Stimulated activated CD8-positive, alpha-beta memory T cell treated with anti-CD3 and anti-CD28 coated beads, Interleukin-4, amount 100 ng/mL, for 1 hour (primary cell): ENCODE measurements at places on chromosomes 12 and 14.

GRCh38 chr14:72978856-72979255 lies 48.0 kb downstream of the ZFYVE1 start:
- DNase-seq = no peak

- no peak for DNase-seq
Observed at GRCh38 chr12:25319233-25319984, 68.7 kb upstream of the KRAS start.

DNA sequence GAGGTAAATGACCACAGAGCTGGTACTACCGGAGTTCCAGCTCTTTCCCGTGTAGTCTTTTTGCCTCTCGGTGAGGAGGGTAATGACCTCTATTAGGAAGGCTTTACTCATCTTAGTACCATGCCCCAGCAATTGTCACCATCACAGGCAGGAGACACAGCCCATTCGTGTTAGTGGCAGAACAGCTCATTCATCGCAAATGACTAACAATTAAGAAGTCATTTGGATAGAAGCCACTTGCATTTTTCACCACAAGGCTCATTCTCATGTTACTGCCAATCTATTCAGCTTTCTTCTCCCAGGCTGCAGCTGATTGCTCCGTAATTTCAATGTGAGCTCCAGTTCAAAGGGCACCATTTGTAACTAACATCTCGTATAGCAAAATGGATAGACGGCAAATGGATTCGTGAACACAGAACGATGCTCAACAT lies 718.8 kb upstream of the TMEM132C start:
- no peak for DNase-seq

DNA sequence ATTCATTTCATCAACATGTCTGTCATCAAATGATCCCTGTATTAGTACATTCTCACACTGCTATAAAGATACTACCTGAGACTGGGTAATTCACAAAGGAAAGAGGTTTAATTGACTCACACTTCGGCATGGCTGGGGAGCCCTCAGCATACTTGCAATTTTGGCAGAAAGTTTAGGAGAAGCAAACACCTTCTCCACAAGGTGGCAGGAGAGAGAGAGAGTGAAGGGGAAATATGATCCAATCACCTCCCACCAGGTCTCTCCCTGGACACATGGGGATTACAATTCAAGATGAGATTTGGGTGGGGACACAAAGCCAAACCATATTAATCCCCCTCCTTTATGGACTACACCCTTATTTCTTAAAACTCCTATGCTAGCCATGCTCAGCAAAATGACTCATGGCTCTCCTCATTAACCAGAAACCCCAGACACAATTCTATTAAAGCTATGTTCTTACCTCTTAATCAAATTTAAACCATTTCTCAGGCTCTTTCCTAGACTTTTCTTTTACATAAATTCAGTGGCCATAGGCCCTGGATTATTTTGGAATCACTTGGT lies 932.3 kb downstream of the FLRT2 start:
- DNase-seq = no peak

GRCh38 chr14:52080158-52080800 lies 11.4 kb upstream of the NID2 start:
- no peak for DNase-seq

GRCh38 chr12:86249851-86250250 lies 6.3 kb downstream of the MGAT4C start:
- no peak for DNase-seq

DNA sequence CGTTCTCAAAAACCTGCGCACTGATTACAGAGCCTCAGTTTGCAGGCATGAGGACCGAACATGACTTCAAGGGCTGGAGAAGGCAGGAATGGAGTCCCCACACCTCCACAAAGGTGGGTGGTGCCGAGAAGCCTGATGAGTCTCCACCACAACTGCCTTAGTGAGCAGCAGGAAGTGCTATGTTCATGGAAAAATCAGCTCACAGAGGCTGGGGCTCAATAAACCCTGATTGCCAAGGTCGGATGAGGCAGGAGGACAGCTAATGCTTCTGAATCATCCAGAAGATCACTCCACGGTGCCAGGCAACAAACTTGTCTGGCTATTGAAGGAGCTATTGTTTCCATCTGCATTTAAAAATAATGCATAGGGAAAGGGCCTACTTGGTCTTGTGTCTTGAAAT lies 31.1 kb downstream of the APPL2 start:
- DNase-seq = no peak

- DNase-seq = no peak
Observed at GRCh38 chr14:55929136-55929535, 189.1 kb upstream of the PELI2 start.

DNA sequence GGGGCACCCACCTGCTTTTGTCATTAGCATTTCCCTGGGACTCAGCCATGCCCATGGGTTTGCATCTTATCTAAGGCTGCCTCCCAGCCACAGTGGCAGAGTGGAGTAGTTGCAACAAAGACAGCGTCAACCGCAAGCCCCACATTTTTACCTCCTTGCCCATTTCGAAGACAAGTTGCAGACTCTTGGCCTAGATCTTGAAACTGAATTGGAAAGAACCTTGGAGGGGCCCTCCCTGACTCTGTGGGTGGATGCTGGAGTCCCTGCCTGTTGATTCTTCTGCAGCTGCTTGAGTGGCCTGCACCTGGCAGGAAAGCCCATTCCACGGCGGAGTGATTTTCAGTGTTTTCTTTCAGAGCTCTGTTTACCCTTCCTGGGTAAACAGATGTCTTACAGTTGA lies 309.0 kb downstream of the VRK1 start:
- no peak for DNase-seq

- DNase-seq = no peak
Observed at GRCh38 chr14:34013721-34014060, 62.8 kb upstream of the EGLN3 start.

DNA sequence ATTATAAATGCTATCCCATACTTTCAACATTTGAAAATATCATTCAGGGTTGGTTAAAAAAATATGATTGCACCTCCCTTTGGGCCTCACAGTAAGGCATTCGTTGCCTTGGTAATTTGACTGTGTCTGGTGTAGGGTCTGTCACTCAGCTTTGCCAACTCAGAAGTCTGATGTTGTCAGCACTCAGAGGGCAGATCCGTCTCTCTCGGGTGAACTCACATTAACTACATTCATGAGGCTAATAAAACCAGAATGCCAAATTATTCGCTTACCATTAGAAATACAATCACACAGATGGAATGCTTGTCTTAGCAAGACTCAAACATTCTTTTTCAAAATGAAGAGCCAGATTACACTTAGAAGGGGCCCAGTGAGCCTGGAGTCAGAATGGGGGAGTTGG lies 53.0 kb downstream of the NPAS3 start:
- DNase-seq = no peak

GRCh38 chr14:47785058-47785457 lies 109.7 kb upstream of the MDGA2 start:
- no peak for DNase-seq

DNA sequence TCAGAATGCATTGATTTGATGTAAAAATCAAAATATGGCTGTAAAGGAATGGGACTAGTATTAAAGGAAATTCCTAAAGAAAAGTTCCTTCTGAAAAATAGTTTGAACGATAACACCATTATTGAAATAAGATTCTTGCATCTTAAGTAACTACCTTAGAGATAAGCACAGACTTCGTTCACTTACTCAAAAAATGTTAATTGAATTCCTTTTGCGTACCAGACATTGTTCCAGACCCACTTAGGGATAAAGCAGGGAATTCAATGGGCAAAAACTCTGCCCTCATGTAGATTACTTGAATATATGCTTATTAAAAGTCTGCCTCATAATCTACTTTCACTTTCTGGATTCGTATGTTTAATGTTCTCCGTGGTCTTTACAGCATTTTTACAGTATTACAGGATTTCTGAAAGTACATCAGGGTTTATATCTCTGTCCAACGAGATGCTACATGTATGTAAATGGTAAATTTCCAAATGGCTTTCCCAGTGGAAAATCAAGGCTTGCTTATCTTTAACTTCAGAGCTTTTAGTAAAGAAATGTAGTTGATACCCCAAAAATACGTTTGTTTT lies 213.7 kb downstream of the GXYLT1 start:
- no peak for DNase-seq

GRCh38 chr14:38837343-38838048 lies 265.5 kb downstream of the SEC23A start:
- DNase-seq = no peak

GRCh38 chr12:116426391-116427136 lies 132.6 kb upstream of the MAP1LC3B2 start:
- no peak for DNase-seq

GRCh38 chr12:91009319-91009950 lies 4.7 kb upstream of the EPYC start:
- DNase-seq = no peak

DNA sequence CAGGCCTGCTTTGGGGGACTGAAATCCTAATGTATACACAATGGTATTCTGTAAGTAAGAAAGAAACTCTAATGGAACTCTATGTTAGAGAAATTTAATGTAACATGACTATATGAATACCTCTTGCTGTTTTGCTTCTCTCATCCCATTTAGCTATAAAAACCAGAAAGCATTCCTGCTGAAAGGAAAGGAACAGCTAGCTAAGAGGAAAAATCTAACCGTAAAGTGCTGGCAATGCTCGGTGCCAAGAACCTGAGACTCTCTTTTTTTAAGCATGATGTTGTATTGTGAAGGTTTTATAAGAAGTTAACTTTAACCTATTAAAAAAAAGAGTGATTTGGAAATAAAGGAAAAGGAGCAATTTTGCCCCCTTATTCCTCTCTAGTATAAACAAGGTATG lies 75.6 kb upstream of the DACT1 start:
- no peak for DNase-seq

GRCh38 chr14:83664389-83664788 lies 1865.6 kb upstream of the FLRT2 start:
- no peak for DNase-seq

DNA sequence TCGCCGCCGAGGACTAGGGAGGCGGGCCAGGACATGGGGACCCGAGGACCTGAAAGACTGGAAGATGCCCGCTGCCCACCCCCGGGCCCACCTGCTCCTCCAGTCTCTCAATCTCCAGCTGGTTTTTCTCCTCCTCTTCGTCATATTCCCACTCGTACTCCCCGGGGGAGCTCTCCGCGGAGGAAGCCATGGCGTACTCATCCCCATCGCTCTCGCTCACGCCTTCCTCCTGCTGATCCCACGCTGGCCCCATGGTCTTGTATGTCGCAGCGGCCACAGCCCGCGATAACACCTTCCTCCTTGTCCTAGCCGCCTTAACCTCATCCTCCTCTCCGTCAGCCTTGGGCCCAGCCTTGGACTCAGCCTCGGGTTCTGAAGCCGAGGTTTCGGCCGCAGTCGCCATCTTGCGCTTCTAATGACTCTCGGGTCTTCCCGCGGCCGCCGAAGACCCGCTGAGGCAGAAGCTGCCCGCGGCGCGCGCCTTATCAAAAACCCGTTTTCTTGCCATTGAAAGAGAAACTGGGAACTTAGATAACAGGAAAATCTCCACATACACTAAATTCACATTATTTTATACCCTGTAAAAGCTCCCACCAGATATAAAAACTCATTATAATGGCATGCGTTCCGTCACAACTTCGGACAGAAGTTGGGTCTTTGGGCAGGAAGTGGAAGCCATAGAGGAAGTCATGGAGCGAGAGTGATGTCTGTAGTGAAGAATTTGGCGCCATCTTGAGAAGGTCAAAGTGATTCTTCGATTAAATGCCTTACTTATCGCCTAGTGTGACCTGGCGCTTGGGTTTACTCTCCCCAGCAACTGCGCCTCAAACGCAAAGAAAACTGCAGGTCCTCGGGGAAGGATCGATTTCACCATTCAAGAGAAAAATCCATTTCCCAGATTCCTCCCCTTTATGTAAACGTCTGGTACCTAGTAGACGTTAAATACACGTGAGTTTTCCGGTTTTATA lies at the start of gene SART3:
Gene SART3, minus strand, starts transcription at position 422 of the 968 bp plus-strand sequence. Its CDS starts 19 bp downstream, at position 403.
- DNase-seq = peak; percentile 47

DNA sequence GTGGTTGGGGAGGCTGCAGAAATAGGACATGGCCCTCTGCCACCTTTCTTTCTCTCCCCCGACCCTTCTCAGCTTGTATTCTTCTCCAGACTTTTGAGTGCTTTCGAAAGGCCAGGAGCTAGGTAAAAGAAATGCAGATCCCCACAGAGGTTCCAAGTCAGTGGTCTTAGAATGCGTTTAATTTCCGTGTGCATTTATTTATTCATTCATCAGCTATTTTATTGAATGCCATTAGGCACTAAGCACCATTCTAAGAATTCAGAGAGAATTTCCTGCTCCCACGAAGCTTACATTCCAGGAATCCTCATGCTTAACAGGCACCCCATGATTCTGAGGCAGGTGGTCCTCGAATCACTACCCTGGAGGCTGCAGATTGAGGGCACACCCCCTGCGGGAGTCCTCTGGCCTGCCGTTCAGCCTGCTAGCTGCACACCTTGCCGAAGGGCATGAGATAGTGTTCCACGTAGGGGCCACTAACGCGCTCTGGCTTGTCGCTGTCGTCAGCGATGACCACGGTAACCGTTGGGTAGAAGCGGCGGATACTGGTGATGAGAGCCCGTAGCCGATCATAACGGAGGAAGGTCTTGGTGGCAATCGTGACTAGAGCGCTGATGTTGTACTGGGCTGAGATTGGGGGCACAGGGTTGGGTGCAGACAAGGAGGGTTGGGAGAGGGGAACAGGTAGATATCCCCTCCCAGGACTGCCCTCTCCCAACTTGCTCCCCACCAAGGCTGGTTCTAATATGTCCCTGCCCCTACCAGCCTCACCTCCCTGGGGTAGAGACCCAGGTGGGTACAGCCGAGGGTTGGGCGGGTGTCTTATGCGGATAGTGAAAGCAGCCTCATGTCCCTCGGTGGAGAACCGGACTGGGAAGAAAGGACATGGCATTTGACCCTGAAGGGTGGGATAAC lies 4.5 kb downstream of the B4GALNT1 start:
- DNase-seq = no peak

DNA sequence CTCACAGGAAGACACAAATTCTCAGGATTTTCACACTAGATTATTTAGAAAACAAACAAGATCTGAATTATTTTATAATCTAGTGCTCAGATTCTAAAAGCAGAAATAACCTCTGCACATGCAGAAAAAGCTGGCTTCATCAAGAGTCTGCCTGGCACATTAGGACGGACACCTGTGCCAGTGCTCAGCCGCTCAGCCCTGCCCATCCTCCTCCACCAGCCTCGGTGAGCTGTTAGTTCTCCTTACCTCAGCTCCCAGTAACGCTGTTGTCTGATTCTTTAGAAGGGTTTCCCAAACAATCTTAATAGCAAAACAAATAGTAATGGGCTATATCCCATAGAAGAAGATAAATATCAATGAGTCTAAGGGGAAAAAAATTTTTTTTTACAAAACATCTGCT lies 27.7 kb downstream of the DUSP16 start:
- DNase-seq = no peak

DNA sequence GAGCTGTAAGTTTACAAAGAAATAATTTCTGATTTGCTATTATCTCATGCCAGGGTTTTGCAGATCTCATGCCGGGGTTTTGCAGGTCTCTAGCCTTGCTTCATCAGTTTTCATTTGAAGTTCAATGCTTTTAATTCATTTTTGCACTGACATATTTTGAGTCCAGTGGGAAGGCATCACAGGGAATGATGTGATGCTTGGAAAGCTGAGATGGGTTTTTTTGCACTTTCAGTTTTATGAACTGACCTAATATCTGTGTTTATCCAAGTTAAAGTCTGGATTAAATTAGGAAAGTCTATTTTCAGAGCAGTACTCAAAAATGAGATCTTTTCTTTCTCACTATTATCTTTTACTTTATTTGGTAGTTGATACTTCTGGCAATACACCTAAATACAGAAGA lies 23.6 kb upstream of the REP15 start:
- no peak for DNase-seq
